ENCODE measurements at places on chromosomes 7 and 10.

DNA sequence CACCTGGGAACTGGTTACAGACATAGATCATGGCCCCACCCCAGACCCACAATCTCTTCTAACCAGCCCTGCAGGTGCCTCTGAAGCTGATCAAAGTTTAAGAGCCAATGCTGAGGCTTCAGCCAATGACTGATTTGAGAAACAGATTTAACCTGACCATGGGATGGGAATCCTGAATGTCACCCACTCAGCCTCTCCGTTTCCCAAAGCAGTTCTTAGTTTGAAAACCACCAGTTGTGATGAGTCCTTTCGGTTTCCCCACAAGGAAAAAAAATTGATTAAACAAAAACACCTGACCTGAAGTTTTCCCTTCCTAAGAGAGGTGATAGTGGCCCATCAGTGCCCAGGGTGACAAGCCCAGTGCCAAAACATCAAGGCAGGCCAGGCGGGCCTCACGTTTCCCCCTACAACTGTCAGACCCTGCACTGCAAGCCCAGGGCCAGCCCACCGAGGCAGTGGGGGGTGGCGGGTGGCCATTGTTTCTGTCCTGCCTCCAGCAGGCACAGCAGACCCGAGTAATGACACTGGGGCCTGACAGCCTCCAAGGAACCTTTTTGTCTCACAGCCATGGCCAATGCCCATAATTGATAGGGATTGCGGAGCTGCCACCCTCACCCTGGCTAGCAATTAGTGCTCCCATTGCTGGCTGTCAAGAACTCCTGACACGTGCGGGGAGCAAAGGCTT is 75.4 kb upstream of the ZMIZ1 start:
- no peak for DNase-seq

DNA sequence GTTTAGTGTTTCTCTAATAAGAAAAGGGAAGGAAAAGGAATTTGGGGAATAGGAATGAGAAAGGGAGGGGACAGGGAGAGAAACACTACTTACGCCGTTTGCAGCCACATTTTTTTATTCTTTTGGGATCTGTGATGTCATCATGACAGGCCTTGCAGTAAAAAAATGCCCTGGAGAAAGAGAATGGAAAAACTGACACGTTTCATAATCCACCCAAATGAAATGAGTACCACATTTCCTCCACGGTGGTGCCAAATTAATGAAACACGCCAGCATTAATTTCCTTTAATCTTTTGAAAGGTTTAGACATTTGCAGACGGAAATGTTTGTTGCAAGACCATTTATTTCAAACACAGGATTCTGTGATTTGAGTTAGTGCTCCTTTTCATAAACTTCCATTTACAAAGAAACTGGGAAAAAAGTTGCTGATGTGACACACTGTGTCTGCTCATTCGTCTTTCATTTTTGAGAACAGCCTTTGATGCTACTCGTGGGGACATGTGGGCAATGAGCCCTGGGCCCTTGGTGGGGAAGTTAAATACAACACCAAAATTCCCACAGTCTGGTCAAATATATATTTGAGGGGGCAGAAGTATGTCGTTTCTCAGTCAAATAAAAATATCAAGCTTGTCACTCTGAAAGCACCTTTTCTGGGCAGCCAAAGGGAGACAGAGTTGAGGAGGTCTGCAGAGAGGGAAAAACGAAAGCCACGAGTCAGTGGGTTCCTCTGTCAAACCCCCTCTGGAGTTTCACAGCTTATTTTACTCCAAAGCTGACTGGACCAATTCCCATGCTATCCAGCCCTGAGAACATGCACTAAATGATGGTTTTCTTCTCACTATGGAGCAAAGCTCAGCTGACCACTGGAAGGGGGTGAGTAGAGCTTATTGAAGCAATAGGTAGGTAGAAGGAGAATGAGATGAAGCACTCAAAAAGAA is 625.5 kb downstream of the KCNMA1 start:
- no peak for DNase-seq

GRCh38 chr7:2416063-2416462 is 12.7 kb downstream of the CHST12 start:
- DNase-seq, result no peak

DNA sequence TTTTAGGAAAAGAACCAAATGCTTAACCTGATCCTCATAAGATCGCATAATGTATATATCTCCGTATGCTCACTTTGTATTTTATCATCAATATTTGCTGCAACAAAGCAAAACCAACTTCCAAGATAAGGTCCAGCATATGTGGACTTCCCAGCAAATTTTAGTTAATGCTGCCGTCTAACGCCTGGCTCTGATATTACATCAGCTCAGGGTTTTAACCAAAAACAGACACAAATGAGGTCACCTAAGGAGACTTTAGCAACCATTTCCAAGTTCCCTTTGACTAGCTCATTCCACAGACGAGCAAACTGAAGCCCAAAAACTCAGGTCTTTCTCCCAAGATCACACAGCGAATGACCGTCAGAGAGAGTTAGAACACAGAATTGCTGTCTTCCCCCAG is 59.4 kb upstream of the UCN3 start:
- DNase-seq, result no peak

DNA sequence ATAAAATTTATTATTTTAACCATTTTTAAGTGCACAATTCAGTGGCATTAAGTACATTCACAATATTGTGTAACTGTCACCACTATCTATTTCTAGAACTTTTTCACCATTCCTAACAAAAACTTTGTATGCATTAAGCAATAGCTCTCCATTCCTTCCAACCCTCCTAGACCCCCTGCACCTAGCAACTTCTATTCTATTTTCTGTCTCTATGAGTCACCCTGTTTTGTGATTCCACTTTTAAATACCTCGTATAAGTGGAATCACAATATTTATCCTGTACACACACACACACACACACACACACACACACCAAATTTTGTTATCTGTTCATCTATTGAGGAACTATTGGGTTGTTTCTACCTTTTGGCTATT is 89.2 kb downstream of the ARID5B start:
- no peak for DNase-seq

GRCh38 chr10:51832652-51833383 is 133.4 kb upstream of the CSTF2T start:
- no peak for DNase-seq

- no peak for DNase-seq
Observed at GRCh38 chr7:153581419-153581818, 470.8 kb upstream of the DPP6 start.

Measured in sigmoid colon (tissue), 7 donors.